ENCODE measurements at places on chromosomes 7 and 10.

GRCh38 chr10:13165177-13165576, 3.8 kb downstream of the MCM10 start:
- DNase-seq, result no peak

- no peak for DNase-seq
Observed at GRCh38 chr7:27602766-27603165, 59.9 kb downstream of the HIBADH start.

GRCh38 chr10:4809156-4809555, 16.9 kb upstream of the AKR1E2 start:
- DNase-seq, result no peak

- no peak for DNase-seq
Observed at GRCh38 chr7:130356121-130356875, 11.7 kb downstream of the CPA5 start.

DNA sequence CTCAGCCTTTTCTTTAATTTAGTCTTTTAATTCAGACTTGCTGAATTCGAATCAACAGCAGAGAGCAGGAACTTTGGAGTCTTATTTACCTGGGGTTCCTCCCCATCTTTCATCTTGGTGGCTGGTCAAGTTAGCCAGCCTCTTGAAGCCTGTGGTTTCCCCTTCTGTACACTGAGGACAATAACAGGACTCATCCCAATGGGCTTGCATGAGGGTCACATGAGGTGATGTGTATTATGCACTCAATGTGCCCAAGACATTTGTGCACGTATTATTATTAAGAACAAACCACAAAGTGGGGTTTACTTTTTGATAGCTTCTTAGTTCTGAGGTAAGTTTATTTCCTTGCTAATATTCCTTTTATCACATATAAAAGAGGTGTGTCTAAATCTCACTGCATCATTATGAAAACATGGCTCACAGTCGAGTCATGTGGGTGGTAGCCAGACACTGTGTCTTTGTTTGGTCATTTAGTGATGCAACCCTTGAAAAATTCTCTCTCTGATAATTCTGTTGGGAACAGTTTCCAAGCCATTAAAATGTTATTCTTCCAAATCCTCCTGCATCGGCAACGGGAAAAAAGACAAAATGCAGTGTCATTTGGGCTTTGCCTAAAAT, 86.5 kb upstream of the GRB10 start:
- DNase-seq, result no peak

- no peak for DNase-seq
Observed at GRCh38 chr7:147915781-147916180, 674.8 kb upstream of the C7orf33 start.

DNA sequence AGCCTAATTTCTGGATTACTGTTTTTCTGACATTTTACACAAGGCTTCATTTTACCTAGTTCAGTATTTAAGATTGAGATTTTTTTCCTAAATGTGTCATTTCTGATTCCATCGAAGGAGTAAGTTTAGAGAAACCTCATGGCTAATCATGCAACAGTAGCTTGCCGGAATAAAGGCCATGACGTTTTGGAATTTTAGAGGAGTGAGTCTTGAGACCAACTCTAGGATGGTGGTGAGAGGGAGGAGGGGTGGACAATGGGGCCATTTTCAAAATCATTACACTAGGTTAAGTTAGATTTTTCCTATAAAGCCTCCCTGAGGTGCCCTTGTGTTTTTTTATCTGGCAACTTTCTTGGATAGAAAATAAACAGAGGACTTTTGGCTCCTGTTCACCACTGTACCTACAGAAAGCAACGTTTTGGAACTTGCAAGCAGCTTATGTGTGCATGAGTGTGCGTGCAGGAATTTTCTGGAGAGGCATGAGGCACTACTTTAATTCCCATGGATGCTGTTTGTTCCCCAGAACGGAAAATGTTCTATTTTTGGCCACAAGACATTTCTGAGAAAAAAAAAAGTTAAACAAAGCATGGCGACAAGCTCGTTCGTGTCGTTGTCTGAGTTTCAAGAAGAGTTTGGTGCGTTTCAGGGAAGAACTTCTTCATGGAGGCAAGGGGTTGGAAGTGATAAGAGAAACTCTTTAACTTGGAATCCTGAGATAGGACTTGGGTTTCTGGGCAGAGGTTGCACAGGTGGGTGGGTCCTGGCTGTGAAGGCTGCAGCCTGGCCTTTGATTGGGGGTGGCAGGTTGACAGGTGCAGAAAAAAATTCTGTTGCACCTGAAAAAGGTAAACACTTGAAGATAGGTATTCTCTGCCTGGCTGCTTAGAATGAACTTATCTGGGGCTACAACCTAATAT, 178.1 kb downstream of the PTEN start:
- no peak for DNase-seq

- no peak for DNase-seq
Observed at GRCh38 chr7:32070406-32071360, at the start of gene PDE1C. Gene PDE1C, minus strand, starts transcription at chr7:32070407.

DNA sequence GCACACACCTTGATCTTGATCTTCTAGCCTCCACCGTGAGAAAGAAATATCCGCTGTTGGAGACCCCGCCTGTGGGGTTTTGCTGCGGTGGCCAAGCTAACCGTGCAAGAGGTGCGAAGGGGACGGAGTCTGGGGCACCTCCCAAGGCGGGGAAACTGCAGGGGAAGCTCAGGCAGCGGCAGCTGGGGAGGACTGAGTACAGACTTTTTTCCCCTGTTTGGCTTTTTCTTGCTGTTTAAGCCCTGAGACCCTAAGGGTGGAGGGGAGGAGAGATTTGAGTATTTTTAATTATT, 108.0 kb downstream of the DNAJB6 start:
- no peak for DNase-seq

- no peak for DNase-seq
Observed at GRCh38 chr7:1377111-1377909, 82.0 kb downstream of the MICALL2 start.

DNA sequence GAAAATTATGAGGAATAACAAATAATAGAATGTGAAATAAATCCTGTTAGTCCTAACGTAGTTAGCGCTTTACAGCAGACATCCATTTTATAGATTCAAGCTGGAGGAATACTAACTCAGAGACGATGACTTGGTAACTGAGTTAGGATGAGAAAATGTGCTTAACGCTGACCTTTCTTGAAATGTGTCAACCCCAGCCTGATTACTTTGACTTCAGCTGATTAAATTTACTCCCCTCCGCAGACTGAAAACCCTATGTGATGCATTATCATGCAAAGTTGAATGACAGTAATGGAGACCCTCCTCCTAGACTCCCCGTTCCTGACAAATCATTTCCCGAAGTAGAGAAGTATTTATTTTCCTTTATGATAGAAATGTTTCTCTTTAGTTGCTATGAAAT, 54.5 kb downstream of the WDFY4 start:
- DNase-seq, result no peak

DNA sequence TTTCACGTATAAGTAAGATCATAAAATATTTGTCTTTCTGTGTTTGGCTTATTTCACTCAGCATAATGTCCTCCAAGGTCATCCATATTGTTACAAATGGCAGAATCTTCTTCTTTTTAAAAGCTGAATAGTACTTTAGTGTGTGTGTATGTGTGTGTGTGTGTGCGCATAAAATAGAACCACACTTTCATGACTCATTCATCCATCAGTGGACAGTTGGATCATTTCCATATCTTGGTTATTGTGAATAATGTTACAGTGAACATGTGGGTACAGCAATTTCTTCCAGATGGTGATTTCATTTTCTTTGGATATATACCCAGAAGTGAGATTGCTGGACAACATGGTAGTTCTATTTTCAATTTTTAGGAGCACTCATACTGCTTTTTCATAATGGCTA, 622.4 kb downstream of the NRG3 start:
- no peak for DNase-seq

DNA sequence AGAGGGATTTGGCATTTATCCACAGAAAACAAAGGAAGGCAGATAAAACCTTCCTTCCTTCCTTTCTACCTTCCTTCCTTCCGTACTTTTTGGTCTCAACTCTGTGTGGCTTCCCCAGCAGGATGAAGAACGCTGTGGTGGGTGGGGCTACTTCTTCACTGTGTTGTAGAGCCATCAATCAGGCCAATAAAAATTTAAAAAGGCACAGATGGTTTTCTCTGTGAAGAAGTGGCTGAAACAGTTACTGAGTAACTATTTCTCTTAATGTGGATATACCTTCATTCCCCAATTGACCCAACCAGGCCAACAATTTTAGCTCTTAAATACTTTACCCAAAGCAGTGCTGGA, 75.8 kb downstream of the ZNF92 start:
- DNase-seq, result no peak

- DNase-seq, result no peak
Observed at GRCh38 chr7:20327055-20327454, 3.6 kb upstream of the ITGB8 start.

- DNase-seq, result no peak
Observed at GRCh38 chr10:79437111-79437814, 8.2 kb downstream of the ZCCHC24 start.

- no peak for DNase-seq
Observed at GRCh38 chr7:29398011-29398410, 165.6 kb upstream of the PRR15 start.

GRCh38 chr10:122782911-122783310, 62.7 kb downstream of the CUZD1 start:
- no peak for DNase-seq

GRCh38 chr7:18330548-18330947, 165.0 kb upstream of the HDAC9 start:
- DNase-seq, result no peak

GRCh38 chr10:543862-544822, 145.3 kb downstream of the DIP2C start:
- DNase-seq, result no peak

DNA sequence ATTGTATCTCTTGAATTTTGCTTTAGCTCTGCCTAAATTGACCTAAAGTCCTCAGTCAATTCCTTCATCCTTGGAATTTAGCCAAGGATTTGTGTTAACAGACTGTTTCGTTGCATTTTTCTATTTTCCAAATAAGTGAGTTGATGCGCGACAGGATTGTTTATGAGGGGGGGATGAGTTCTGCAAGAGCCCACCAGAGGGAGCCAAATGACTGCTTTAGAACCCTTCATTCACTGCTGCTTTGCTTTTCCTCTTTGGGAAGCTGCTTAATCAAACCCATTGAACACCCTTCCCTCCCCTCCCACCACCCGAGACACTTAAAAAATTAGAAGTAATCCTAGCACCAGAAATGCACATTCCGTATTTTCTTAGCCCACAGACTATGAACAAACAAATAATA, 33.7 kb upstream of the PTF1A start:
- no peak for DNase-seq

DNA sequence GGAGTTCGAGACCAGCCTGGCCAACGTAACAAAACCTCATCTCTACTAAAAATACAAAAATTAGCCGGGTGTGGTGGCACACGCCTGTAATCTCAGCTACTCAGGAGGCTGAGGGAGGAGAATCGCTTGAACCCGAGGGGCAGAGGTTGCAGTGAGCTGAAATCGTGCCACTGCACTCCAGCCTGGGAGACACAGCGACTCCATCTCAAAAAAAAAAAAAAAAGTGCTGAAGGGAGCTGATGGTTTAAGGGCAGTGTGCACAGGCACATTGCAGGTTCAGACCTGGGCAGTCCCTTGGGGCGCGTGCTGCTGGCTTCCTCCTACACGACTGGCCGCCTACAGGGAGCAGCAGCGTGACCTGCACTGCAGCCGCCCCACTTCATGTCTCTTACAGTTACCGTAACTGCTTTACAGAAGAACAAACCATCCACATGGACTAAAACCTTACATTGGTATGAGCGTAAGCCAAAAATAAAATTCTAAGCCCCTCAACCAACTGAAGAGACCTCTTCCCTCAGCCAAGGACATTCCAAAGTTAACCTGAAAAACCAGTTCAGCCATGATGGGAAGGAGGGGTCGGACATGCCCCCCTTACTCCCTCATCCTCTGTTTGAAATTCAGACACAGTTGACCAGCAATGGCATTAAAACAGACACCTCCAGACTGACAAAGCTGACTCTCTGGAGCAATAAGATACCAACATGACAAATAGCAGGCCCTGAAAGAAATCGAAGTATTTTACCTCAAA, 262.2 kb downstream of the ZMYND11 start:
- DNase-seq, result no peak

DNA sequence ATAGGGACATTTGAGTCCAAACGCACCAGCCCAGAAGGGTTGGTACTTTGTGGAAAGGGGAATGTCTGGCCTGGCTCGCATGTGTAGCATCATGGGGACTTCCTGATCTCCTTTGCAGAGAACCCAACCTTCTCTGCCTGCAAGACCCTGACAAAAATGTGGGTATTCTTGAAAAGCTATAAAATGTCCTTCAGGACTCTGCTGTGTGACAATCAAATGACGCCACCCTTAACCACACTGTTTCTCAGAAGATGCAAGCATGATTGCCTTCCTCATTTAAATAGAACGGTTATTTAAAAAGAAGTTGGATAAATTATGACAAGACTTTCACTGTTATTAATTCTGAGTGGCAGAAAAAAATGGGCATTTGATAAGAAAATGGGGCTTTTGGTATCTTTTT, 15.1 kb upstream of the GPR15LG start:
- DNase-seq, result no peak

DNA sequence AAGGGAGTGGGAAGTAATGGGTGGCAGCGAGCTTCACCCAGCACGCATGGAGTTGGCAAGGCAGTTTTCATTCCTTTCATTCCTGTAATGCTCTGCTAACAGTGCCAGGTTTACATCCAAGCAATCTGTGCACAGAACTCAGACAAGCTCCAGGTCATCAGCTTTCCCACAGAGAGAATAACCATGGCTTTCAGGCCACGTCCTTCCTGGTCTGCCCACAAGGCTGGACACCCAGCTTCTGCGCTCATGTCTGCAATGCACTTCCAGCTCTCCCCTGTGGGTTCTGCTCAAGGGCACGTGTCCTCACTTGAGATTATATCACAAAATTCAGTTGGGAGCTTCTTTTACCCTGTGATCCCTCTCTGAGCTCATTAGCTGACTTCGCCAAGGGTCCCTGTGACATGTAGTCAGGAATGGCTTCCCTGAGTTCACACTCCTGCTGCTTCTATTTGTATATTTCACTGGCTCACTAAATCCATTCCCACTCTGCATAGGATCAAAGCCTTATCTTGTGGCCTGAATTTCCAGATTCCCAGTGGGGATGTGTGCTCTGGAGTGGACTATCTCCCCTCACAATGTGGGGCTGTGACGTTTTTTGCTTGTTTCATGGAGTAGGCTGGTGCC, 18.6 kb downstream of the AKR1C2 start:
- no peak for DNase-seq

GRCh38 chr10:124825702-124826101, 24.1 kb downstream of the ABRAXAS2 start:
- no peak for DNase-seq

GRCh38 chr7:86574006-86574405, 69.7 kb upstream of the GRM3 start:
- DNase-seq, result no peak
